ENCODE measurements at places on chromosomes 16 and 17.

DNA sequence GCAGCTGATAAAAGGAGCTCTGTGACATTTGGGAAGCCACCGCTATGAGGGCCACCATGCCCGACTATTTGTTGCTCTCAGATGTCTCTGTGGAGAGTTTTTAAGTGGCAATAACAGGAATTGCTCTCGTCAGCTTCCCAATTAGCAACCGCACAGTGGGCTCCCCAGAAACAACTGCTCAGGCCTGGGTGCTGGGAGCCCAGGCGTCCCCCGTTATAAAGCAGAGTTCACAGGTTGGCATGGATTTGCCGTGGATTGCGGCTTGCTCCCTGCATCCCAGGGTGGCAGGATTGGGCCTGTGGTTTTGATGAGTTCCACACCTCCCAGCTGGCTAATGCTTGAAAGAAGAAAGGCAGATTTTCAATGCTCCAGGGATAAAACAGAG is 289.9 kb downstream of the CPPED1 start:
- no peak for DNase-seq

DNA sequence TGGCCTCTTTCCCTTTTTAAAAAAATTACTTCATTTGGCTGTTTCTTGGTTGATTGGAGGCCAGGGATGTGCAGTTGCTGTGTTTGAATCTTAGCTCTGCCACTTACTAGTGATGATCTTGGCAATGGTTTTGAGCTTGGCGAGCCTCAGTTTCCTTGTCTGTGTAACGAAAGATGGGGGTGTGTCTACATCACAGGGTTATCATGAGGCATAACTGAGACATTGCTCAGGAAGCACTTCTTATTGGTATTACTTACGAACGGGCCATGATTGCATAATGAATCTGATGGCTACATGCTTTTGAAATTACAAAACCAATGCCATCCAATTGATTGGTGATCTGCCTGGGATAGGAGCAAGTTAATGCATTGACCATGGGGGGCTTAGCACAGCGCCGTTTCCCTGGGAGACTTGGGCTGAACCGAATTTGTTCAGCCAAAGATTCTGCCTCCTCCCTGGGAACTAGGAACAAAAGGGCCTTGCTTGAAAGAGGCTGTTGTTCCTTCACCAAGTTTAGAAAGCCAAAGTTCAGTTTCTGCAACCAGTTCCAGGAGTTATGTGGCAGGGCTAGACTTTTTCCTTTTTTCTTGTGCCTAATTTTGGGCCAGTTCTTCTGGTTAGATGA is 21.9 kb downstream of the CMIP start:
- no peak for DNase-seq

GRCh38 chr16:89268987-89269735 is 51.7 kb downstream of the ZNF778 start:
- no peak for DNase-seq

- no peak for DNase-seq
Observed at GRCh38 chr17:10059684-10060211, 138.7 kb downstream of the GAS7 start.

DNA sequence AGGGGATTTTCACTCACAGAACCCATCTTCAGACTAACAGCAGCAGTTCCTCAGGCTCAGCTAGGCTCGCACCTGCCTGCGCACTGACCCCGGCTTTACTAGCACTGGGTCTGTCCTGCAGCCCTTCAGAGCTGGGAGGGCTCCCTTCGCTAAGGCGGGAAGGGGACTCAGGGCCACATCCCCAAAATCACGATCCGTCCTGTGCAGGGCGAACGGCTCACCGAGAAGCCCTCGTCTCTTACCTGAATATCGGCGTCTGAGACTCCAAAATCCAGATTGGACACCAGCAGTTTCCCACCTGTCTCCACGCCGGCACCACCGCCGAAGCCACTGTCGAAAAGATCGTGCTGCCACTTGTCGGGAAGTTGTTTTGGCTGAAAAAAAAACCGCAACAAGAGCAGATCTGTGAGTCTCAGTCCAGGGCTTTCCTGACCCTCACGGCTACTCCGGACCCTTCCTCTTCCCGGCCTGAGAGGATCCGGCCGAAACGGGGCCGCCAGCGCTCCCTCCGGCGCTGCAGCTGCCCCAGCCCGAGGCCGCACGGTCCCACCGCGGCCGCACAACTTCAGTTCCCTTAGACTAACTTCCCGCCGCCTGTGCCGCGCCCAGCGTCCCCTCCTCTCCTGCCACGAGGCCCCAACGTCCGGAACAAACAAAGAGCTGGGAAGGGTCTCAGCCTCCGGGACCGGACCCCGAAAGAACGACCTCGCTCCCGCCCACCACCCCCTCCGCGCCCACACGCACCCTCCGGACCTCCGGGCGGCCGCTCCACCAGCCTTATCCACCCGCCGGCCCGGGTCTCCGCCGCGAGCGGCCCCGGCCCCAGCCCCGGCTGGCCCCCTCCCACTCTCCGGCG is 711 bp downstream of the ALYREF start:
- no peak for DNase-seq

DNA sequence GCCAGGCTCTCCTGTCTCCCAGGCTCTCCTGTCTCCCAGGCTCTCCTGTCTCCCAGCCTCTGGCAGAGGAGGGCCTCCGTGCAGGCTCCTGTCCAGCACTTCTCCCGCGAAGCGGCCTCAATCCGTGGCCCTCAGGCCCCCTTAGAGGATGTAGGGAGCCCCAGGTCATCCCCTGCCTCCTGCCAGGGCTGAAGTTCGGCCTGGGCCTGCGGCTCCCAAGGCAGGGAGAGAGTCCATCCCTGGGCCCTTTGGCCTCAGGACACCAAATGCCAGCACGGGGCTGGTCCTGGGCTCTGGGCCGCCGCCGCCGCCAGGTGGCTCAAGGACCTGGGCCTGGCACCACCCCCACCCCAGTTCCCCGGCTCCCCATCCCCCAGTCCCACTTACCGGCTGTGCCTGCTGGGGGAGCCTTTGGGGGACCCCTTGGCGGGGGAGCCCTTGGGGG is 370 bp downstream of the EVPL start:
- DNase-seq: no peak

GRCh38 chr16:14041164-14041563 is 30.0 kb upstream of the MRTFB start:
- no peak for DNase-seq

DNA sequence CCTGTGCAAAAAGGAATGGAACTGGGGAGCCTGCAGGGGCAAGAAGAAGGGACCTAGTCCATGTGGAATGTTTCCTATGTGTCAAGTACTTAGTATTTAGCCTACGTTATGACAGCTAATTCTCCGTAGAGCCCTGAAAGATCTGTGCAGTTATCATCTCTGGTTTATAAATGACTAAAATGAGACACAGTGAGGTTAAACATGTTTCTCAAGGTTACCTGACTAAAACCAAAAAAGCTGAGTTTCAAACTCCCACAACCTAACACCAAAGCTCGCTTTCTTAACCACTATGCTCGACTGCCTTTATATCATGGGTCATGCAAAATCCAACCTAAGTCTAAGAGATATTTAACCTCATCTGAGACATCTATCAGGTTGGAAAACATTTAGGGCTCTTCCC is 53.3 kb upstream of the CCL2 start:
- DNase-seq: no peak

DNA sequence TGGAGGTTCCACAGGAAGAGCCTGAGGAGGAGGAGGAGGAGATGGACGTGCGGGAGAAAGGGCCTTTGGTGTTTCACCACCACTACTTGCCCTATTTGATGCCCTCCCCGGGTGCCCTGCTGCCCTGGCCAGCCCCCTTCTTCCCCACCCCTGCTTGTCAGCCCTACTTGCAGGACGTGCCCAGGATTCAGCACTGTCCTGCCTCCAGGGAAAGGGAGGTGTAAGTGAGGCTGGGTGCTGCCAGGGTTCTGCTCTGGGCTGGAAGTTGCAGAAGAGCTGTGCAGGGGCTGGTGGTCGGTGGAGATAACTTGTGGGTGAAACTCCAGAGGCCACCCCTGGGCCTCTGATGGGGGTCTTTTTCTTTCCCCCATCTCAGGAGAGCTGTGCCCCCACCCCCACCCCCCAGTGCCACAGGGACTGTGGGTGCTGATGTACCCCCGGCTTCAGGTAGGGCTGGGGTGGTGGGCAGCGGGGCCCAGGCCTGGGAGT is 3.0 kb downstream of the PRR29 start:
- no peak for DNase-seq

DNA sequence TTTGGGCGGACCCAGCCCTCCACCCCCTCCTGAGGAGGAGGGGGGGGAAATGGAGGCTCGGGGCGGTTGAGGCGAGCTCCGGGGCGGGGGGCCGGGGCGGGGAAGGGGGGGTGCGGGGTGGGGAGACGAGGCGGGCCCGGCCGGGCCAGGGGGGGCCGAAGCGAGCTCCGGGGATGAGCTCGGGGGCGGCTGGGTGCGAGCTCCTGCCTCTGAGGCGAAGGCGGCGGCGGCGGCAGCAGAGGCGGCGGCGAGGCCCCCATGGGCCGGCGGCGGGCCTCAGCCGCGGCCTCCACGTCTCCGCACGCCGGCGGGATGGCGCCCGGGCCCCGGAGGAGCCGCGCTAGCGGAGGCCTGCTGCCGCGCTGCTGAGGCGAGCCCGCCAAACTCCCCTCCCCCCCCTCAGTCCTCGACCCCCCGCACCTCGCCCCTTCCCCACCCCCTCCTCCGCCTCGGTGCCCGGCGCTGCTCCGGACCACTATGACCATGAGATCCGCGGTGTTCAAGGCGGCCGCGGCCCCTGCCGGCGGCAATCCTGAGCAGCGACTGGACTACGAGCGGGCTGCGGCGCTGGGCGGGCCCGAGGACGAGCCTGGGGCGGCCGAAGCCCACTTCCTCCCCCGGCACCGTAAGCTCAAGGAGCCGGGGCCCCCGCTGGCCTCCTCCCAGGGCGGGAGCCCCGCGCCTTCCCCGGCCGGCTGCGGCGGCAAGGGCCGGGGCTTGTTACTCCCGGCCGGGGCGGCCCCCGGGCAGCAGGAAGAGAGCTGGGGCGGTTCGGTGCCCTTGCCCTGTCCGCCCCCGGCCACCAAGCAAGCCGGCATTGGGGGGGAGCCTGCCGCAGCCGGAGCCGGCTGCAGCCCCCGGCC is 596 bp downstream of the MSL1 start:
- DNase-seq: peak; percentile 9

DNA sequence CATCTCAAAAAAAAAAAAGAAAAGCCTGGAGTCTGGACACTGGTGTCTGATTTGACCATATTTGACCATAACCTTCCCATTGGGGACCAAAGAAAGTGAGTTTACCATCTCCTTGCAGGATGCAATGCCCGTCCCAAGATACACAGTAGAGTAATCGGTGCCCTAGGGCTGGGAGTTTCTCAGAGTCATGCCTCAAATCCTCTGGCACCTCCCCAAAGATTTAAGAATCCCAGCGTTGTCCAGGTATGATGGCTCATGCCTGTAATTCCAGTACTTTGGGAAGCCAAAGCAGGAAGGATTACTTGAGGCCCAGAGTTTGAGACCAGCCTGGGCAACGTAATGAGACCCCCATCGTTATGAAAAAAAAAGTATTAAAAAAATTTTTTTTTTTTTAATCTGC is 5.0 kb downstream of the PITPNM3 start:
- no peak for DNase-seq

DNA sequence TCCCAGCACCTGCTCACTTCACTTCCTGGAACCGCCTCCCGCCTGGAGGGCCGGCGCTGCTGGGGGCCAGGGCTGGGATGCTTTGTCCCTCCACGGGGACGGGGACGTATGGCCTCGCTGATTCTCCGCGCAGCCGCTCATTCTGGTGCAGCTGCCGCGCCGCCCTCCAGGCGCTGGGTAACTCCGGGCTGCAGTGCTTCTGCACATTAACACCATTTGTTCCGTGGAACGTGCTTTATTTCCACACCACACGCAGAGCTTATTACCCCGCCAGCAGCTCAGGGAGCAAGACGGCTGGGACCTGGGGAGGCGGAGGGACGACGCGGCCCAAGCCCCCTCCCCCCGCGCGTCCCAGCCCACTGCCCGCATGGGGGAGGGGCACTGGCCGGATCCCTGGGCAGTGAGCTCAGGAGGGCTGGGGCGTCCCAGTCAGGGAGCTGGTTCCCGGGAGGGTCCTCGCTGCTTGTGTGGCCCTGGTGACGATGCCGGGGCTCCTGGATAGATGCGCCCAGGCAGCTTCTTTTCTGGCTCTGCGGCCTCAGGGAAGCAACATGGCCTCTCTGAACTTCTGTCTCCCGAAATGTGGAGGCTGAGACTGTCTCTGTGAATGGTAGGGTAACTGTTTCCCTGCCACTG is 45.4 kb upstream of the ACSF3 start:
- no peak for DNase-seq

GRCh38 chr17:17769869-17770631 is 66.7 kb downstream of the SREBF1 start:
- no peak for DNase-seq

DNA sequence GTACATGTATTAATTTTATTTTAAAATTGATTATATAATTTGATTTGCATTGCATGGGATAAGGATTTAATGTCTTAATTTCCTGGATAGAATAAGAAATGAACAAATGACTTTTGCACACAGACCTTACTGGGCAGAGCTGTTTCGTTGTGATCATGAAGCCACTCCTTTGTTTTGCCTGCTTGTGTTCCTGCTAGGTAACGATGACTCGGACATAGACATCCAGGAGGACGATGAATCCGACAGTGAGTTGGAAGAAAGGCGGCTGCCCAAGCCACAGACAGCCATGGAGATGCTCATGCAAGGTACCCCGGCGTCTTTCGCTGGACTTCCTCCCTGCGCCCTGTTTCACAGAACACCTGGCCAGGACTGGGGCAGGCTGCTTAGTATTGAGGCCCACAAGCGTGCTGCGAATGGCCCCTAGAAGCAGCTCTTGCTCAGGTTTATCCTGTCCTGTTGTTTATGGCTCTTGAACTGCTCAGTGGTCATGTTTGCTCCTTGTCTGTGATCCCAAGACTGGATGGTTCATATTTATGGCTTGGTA is 29.6 kb downstream of the CLUAP1 start:
- DNase-seq: no peak

DNA sequence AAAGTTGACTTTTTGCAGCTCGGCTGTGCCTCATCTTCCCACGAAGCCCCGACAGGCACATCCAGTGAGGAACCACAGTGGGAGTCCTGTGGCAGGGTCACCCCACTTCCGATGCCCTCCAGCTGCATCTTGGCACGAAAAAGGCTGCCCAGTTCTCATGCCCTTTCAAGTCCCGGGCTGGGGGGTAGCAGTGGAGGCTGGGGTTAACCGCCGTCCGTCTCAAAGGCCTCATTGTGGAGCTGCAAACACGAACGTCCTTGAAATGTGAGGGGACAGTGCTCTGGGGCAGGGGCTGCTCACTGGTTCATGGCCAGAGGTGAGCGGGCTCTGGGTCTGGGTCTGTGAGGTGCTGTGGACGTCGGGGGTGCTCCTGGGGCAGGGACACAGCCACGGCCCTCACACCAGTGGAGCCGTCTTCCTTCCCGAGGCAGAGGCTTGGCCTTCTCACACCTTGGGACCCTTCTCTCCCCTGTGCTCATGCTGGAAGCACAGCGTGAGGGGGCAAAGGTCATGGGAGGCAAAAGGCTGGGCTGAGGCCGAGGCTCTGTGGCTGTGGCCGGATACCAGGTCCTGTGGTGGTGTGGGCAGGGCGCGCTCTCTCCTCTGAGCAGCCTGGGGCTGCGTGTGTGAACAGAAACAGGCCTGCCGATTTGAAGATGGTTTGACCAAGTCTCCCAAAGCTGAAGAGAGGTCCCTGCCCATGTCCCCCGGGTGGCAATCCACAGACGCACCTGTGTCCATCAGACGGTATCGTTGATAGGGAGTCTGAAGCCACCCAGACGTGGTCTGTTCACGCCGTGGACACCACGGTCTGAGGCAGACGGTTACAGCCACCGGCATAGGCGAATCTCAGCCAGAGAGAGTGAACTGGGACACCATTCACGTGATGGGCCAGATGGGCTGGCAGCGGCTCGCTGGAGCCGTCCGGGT is 3.1 kb upstream of the MC1R start:
- no peak for DNase-seq

- no peak for DNase-seq
Observed at GRCh38 chr17:13581925-13582324, 19.8 kb downstream of the HS3ST3A1 start.

GRCh38 chr17:10756619-10757018 is 26.8 kb upstream of the TMEM220 start:
- no peak for DNase-seq
